T-helper 17 cell (primary cell): ENCODE measurements at places on chromosomes 1 and 21. TPM values are rescaled to one million over a fixed set of nuclear protein-coding genes. Genes with fewer than 3 reads are reported as not detected.
A peak's percentile ranks its signal among the peaks of the same experiment; 100 is the strongest.

The WNT3A gene
- not detected for total RNA-seq

The GPR25 gene
- 10.9 TPM for total RNA-seq

The OR2T1 gene
- total RNA-seq, result not detected

The CLCA2 gene
- not detected for total RNA-seq

The STUM gene
- not detected for total RNA-seq

The TP73 gene
- not detected for total RNA-seq

The RHBDL2 gene
- not detected for total RNA-seq

The SLC35F3 gene
- total RNA-seq, result not detected

The OPTC gene
- total RNA-seq, result not detected

GRCh38 chr1:164667001-164667400, 108.0 kb downstream of the PBX1 start:
- no peaks in the 10 kb centered on the region for H3K36me3 ChIP-seq
- no peaks in the 10 kb centered on the region for H3K4me1 ChIP-seq
- H3K27me3 ChIP-seq, result no peaks in the 10 kb centered on the region

- no peak for DNase-seq
- H3K27me3 ChIP-seq, result peaks cover 17% of the 10 kb centered on the region
- H3K27ac ChIP-seq, result no peak overlapping the region
- no peaks in the 10 kb centered on the region for H3K4me1 ChIP-seq
- H3K4me3 ChIP-seq, result no peak overlapping the region
These were observed 29.9 kb upstream of the LYPLAL1 start for GRCh38 chr1:219143735-219144134.

DNA sequence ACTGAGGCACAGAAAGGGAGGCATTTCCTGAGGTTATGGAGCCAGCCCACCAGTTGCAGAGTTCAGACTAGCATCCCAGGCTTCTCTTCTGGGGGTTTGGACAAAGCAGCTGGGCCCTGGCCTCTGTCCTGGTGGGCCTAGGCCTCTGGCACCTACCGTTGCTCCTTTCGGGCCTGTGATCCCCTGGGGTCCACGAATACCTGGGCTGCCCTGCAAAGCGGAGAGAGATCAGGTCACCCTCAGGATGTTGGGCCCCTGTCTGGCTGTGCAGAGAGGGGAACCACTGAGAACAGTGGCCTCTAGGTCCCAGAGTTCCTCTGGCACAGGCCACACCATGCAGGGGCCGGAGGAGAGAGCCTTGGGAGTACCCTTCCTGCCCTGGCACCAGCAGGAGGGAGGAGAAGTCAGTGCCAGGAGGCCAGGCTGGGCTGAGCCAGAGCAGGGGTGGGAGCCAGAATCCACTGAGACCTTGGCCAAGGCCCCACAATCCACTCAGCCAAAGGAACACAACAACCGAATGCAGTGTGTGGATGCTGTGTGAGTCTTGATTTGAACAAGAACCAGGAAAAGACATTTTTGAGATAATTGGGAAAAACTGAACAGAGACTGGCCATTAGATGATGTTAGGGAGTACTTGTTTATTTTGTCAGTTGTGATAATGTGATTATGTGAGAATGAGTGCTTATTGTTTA, 8.9 kb downstream of the COL9A2 start:
- no peak overlapping the region for H3K4me3 ChIP-seq
- no peaks in the 10 kb centered on the region for H3K36me3 ChIP-seq
- no peaks in the 10 kb centered on the region for H3K27me3 ChIP-seq
- H3K27ac ChIP-seq, result no peak overlapping the region
- no peak for DNase-seq

DNA sequence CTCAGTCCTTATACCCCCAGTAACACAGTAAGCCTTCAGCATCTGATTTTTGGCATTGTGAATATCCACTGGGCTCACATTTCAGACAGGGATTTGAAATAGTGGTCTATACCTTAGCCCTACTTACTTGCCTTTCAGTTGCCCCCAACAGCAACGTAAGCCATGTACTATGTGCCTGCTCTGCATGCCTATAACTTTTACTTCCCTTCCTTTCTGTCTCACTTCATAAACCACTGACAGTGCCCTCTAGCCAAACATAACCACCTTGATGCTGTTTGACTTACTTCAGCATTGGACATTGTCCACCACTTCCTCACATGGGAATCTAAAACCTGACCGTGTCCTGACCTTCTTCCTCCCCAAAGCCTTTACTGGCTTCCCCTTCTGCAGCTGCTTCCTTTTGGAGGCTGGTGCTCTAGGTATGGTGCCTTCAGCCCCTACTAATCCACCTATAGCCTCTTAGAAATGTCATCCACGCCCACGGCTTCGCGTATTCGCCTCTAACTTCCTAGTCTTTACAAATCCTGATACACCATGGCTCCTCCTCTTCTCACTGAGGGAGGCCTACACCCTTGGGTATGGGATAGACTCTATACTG, 3.6 kb upstream of the ZNF672 start:
- no peaks in the 10 kb centered on the region for H3K36me3 ChIP-seq
- no peak for DNase-seq
- H3K27ac ChIP-seq, result no peak overlapping the region
- peaks cover 6% of the 10 kb centered on the region for H3K4me1 ChIP-seq
- no peak overlapping the region for H3K4me3 ChIP-seq

GRCh38 chr1:26832249-26832960, 5.9 kb downstream of the ZDHHC18 start:
- H3K27ac ChIP-seq, result peak overlapping the region; percentile 100
- peaks cover 12% of the 10 kb centered on the region for H3K36me3 ChIP-seq
- no peaks in the 10 kb centered on the region for H3K27me3 ChIP-seq
- peaks cover 68% of the 10 kb centered on the region for H3K4me1 ChIP-seq

DNA sequence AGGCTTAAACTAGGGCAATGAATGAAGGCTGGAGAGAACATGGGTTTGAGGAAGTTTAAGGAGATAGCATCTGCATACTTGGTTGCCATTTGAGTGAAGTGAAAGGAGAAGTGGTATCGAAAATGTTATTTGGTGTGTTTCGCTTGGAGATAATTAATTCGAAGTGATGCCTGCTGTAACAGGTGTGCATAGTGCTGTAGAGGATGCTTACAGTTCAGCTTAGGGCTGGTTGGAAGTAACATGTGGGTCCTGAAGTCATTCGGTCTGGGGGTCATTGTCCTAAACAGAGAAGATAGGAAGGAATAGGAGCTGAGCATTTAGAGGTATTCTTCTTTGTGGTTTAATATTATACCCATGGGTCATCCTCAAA, 301 bp upstream of the NUDT17 start:
- H3K27ac ChIP-seq, result no peak overlapping the region
- H3K4me3 ChIP-seq, result no peak overlapping the region
- no peaks in the 10 kb centered on the region for H3K27me3 ChIP-seq
- no peaks in the 10 kb centered on the region for H3K36me3 ChIP-seq

DNA sequence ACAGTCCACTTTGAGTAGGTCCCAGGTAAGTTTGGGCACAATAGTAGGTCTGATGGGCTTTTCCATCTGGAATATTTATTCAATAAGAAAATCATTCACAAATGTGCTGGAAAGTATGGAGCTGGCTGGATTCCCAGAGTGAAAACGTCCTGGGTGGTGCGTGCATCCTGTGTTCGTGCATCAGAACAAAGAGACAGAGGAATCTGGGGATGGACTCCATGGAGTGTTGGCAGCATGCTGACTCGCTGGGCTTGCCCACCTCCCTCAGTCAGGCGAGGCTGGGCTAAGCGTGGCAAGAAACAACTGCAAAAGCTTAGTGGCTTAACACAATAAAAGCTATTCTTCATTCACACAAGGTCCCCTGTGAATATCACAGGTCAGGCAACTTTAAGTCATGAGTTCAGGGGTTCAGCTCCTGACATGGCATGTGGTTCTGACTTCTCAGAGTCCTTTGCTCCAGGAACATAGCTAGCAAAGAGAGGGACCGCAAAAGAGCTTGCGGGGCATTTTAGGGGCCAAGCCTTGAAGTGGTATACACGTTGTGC, 151.6 kb upstream of the ZNF644 start:
- no peak overlapping the region for H3K4me3 ChIP-seq
- peaks cover 3% of the 10 kb centered on the region for H3K4me1 ChIP-seq
- peaks cover 51% of the 10 kb centered on the region for H3K27me3 ChIP-seq
- no peak for DNase-seq
- no peak overlapping the region for H3K27ac ChIP-seq
- peaks cover 4% of the 10 kb centered on the region for H3K36me3 ChIP-seq

GRCh38 chr1:241462391-241462790, 57.2 kb downstream of the FH start:
- H3K36me3 ChIP-seq, result no peaks in the 10 kb centered on the region
- DNase-seq, result no peak
- H3K4me3 ChIP-seq, result no peak overlapping the region
- H3K4me1 ChIP-seq, result no peaks in the 10 kb centered on the region
- H3K27me3 ChIP-seq, result peaks cover 26% of the 10 kb centered on the region
- no peak overlapping the region for H3K27ac ChIP-seq

GRCh38 chr1:180698580-180698979, 66.8 kb downstream of the XPR1 start:
- H3K4me3 ChIP-seq, result no peak overlapping the region
- peaks cover 4% of the 10 kb centered on the region for H3K36me3 ChIP-seq
- DNase-seq, result no peak
- H3K27ac ChIP-seq, result no peak overlapping the region

DNA sequence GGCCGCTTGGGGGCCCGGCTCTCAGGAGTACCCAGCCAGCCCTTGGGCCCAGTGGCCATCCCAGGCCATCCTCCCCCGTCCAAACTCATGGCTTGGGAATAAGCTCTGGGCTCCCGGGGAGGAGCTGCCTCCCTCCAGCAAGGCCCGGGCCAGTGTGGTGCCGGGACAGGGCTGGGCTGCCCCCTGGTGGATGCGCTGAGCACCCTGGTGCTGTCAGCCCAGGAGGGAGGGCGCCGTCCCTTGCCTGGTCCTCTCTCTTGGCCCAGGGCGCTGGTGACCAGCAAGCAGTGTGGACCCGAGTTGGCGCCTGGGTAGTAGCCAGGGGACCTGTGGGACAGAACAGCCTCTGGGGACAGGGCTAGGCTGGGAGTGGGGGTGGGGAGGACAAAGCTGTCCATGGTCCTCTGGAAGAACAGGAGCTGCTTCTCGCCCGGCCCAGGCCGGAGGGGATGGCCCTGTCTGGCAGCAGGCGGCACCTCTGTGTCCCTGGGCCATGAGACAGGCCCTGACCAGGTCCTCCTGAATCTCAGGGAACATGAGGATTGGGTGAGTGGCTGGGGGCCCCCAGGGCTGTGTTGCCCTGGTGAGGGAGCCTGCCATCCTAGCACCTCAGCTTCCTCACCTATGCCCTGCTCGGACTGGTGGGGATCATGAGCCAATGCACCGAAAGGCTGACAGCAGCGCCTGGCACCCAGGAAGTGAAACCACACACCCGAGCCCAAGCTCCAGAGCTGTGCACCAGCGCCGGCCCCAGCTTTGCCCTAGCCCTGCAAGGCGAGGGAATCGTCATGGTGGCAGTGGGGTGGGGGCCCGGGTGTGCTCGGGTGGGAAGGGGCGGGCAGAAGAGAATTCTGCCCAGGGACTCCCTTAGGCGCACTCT, 9.4 kb downstream of the MORN1 start:
- peak; percentile 72 for DNase-seq
- no peak overlapping the region for H3K4me3 ChIP-seq
- H3K27ac ChIP-seq, result no peak overlapping the region
- no peaks in the 10 kb centered on the region for H3K36me3 ChIP-seq
- H3K4me1 ChIP-seq, result no peaks in the 10 kb centered on the region

DNA sequence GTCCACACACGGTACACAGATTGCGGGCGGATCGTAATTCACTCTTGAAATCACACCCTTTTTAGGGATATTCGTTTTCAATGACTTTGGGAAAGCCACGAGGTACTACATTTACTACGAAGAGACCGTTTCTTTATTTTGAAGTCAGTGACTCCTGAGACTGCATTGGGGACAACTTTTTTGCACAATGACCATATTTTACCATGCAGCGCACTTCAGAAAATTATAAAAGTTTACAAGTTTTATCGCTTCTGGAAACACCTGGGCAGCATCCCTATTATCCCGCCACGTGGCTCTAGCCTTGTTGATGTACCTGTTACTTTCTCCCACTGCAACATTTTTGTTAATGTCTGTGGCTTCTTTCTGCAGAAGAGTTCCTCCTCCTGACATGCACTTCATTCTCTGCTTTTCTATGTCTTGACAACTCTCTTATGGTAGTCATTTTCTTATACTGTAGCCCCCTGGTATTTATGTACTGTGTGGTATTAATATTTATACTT, 1.3 kb upstream of the AKT3 start:
- no peak for DNase-seq
- H3K27me3 ChIP-seq, result peaks cover 5% of the 10 kb centered on the region
- H3K36me3 ChIP-seq, result no peaks in the 10 kb centered on the region
- H3K4me1 ChIP-seq, result peaks cover 12% of the 10 kb centered on the region
- H3K27ac ChIP-seq, result peak overlapping the region; percentile 85
- peak overlapping the region; percentile 97 for H3K4me3 ChIP-seq

DNA sequence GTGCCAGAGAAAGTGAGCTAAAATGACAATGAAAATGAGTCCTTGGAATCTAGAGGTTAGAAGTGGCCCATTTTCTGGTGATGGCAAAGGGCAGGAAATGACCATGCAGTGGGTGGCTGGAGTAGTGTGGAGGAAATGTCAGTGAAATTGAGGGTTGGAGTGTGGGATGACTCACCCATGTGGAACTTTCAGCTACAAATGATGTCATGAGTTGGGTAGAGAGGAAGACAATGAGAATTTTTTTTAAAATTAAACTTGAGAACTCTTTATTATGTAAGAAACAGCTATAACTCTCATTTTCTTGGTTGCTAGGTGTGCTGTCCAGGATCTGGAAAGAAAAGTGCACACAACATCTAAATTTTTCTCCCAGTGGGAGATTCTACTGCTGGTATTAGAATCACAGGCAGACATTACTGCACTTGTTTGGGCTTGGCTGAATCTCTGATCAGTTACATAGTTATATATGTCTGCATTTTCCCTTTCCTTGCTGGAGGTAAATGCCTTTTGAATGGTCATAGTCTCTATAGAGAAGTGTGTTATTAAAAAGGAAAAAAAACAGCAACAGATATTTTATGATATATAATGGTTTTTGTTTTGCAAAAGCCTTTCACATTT, 56.8 kb upstream of the GNG12 start:
- H3K27ac ChIP-seq, result no peak overlapping the region
- peaks cover 4% of the 10 kb centered on the region for H3K36me3 ChIP-seq
- H3K4me1 ChIP-seq, result no peaks in the 10 kb centered on the region
- H3K4me3 ChIP-seq, result no peak overlapping the region
- H3K27me3 ChIP-seq, result peaks cover 57% of the 10 kb centered on the region

DNA sequence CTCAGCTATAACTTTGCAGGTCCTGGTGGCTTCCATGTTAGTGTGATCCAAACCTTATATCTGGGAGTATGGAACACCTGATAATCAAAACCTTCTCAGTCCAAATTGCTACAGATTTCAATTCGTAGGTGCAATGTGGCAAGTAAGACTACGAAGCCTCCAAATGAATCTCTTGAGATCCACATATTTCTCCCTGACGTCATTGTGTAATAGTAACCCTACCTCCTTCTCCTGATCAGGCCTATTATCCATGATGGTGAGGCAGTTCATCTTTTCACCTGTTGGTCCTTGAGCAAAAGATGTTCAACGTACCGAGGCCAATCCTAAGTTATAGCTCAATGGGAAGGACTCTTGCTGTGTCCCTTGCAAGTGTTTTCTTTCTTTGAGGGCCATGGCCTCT, 115.9 kb upstream of the CHRM3 start:
- H3K27ac ChIP-seq, result no peak overlapping the region
- H3K4me1 ChIP-seq, result no peaks in the 10 kb centered on the region
- no peak overlapping the region for H3K4me3 ChIP-seq
- no peaks in the 10 kb centered on the region for H3K27me3 ChIP-seq
